ENCODE measurements at places on chromosomes 13 and 19.

DNA sequence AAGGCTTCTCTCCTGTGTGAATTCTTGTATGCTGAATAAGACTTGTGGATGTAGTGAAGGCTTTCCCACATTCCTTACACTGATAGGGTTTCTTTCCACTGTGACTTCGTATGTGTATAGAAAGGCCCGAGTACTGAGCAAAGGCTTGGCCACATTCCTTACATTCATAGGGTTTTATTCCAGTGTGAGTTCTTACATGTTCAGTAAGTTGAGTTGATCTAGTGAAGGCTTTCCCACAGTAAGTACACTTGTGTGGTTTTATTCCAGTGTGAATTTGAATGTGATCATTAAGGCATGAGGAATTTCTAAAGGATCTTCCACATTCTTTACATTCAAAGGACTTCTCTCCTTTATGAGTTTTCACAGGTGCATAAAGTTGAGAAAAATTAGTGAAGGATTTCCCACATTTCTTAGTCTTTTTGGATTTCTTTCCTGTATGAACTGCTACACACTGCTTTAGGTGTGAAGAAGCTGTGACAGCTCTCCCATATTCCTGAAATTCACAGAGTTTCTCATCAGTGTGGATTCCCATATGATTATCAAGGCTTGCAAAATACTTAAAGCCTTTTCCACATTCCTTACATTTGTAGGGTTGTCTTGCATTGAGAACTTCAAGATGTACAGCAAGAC, 10.4 kb downstream of the ZNF561 start:
- DNase-seq = no peak

GRCh38 chr13:33205804-33206221, 79.7 kb downstream of the STARD13 start:
- peak; percentile 52 for DNase-seq

DNA sequence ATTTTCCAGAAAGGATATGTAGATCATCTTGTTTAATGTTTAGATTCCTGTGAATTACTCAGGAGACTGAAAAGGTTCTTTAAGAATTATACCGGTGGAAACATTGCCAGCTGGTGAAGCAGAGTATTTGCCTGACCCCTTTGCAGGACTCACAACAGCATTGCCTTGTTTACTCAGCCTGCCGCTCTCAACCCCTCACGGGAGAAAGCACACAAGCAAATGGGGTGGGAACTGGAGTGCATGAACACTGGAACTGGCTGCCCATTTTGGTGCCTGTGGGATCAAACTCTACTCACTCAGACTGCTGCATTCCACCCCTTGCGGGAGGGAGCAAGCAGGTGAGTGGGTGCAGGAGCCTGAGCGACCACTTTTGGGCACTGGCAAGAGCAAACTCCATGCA, 804.7 kb upstream of the SLITRK1 start:
- DNase-seq = no peak

DNA sequence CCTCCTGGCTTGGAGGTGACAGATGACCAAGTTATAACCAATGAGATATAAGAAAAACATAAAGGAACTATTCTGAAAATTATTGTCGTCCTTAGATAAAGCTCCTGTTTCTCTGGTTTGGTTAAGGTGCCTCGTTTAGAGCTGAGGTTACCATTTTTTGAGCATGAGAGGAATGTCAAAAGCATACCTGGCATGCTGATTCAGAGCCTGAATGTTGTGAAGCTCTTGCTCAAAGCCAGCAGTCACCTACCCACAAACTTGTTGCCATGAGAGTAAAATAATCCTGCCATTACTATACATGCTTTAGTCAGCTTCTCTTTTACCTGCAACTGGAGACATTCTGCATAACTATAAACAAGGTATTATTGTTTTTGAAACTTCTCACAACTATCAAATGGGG, 1116.2 kb downstream of the DIAPH3 start:
- DNase-seq = no peak

DNA sequence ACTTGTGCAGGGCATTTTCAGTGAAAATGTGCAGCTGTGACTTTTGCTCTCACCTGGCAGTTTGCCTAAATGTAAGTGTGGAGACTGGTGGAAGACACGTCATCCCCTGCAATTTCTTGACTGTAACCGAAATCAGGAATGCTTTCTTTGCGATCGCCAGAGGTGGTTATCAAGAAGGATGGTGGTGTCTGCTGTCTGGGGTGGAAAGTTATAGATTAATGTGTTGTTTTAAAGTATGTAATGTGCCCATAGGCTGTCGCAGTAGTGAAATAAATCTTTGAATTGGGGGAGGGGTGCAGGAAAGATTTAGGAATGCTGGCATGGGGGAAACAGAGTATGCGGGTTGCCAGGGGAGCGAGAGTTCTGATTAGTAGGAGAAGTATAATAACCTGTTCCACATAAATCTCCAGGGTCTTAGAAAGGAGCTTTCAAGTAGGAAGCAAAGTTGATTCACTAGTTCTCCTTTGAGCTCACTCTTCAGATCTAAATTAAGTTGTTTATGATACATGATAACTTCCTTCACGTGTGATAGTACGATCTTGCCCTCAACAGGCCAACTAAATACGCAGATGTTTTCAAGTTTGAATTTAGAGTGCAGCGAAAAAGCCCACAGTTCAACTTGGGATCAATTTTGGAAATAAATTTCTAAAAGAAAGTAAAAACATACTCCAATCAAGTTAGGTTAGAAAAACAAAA, 1520.0 kb upstream of the SLC10A2 start:
- peak; percentile 89 for DNase-seq

GRCh38 chr19:6109947-6110346, 353 bp downstream of the RFX2 start:
- no peak for DNase-seq

DNA sequence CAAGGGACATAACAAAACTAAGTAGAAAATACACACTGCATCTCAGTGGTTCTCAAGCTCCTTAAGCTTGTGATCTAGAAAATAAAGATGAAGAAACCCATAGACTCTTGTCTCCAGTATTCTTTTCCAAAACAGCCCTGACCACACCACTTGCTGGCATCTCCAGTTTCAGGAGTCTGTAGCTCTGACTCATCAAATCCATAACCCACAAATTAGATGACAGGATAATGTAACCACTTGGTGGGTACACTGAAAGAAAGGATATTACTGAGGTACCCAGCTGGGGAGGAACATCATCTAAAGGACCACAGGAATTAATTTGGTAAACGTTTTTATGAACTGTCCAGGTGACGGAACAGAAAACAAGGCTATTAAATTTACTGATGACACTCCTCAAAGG, 214.7 kb downstream of the VWA8 start:
- peak; percentile 40 for DNase-seq

GRCh38 chr19:3367628-3368440, 1.5 kb downstream of the NFIC start:
- no peak for DNase-seq

DNA sequence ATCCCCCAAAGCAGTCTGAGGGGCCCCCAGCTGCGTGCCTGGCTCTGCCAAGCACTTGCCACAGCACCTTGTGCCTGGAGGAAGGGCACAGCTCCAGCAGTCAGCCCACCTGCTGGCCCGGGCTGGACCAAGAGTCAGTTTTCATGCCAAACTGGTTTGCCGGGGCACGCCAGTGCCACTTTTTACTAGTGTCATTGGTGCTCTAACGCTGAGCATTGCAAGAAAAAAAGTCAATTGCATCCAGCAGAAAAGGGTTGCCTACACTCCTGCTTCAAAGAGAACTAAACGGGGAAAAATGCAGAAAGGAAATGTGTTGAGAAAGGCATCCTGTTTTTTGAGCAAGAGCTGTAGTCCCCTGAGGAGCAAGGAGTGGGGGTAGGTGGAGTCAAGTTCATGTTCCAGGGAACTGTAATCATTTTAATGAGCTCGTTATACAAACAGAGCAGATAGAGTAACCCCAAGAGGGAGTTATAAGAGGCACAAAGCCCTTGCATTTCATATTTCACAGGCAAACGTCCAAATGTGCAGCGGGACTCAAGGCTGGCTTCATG, 68.4 kb downstream of the F2RL3 start:
- peak; percentile 76 for DNase-seq

DNA sequence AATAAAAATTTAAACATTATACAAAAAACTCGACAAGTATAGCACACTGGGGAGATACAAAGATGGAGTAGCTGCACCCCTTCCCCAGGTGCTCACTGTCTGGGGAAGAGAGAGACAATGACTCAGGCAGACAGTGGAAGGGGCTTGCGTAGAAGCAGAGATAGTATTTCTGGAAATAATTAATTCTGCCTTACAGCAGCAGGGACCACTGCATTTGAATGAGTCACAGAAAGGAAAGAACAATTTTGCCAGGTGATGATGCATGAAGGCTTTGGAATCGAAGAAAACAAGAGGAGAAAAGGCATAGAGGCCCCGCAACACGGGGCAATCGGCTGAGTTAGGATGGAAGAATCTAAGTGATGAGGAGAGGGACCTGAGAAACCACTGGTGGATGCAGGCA, 447.4 kb downstream of the EFNB2 start:
- DNase-seq = no peak

GRCh38 chr13:39025433-39025839, 12.5 kb downstream of the PROSER1 start:
- no peak for DNase-seq

DNA sequence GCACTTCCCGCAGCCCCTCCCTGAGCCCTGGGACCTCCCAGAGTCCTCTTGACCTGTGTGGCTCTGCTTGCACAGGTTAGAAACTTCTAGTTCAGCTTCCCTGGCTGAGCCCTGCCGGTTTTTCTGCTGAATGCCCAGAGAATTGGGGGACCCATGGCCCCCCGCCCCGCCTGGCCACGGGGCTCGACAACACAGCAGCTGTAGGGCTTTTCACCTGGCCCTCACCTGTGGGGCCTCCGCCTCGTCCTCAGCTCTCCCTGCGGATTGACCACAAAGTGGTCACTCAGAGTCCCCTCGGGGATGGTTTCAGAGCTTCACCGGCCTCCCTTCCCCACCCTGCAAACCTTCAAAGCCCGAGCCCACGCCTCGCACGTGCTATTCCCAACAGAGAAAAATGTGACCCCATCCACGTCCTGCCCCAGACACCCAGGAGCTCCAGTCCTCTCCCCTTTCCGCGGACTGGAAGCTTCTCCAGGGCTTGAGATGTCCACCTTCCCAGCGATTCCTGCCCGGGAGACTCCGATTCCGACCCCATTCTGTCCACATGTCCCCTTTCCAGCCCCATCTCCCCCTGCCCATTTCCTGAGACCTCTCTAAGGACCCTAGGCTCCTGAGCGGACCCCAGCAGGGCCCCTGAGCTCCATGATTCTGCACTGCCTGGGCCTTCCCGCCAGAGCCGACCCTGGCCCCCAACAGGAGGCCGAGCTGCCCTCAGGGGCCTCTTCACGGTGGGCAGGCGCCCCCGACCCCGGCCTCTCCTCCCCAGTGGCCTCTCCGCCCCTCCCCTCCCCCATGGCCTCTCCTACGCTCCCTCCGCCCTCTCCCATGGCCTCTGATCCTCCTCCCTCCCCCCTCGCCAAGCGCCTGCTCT, 41.9 kb downstream of the ANKRD10 start:
- no peak for DNase-seq

DNA sequence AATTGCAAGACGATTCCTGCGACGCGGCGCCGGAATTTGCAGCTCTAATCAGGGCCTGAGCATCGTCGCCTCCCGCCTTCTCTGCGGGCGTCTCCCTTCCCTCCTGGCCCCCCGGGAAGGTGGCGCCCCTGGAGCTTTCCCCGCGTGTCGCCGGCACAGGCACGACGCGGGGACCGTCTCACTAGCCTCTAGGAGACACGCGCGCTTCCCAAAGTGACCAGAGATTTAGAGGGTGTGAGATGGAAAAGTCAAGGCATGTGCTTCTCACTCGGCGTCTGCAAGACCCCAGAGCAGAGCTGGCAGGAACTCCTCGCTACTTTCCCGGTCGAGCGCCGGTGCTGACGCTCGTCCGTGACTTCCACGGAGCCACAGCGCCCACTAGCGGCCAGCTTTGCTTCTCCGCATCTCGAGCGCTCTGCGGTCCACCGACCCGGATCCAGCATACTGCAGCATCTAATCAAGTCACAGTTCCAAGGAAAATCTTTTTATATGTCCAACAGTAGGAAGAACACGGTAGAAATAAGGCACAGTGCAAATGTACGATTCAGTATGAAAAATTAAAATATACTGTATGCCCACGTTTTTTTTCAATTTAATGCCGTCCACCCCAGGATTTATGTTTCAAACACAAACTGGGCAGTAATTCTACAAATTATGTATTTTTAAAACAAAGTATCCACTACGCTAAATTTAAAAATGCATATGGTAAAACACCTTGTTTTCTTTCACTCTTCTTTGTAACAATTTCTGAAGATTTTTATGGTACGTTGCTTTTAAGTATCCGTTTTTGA, 977 bp upstream of the EFNB2 start:
- peak; percentile 91 for DNase-seq

- DNase-seq = no peak
These were observed 14.3 kb downstream of the IGSF23 start for GRCh38 chr19:44627631-44628030.

- no peak for DNase-seq
These were observed 19.7 kb downstream of the VRK3 start for GRCh38 chr19:50005428-50005827.

GRCh38 chr19:17001603-17002183, 24.9 kb downstream of the CPAMD8 start:
- DNase-seq = no peak

DNA sequence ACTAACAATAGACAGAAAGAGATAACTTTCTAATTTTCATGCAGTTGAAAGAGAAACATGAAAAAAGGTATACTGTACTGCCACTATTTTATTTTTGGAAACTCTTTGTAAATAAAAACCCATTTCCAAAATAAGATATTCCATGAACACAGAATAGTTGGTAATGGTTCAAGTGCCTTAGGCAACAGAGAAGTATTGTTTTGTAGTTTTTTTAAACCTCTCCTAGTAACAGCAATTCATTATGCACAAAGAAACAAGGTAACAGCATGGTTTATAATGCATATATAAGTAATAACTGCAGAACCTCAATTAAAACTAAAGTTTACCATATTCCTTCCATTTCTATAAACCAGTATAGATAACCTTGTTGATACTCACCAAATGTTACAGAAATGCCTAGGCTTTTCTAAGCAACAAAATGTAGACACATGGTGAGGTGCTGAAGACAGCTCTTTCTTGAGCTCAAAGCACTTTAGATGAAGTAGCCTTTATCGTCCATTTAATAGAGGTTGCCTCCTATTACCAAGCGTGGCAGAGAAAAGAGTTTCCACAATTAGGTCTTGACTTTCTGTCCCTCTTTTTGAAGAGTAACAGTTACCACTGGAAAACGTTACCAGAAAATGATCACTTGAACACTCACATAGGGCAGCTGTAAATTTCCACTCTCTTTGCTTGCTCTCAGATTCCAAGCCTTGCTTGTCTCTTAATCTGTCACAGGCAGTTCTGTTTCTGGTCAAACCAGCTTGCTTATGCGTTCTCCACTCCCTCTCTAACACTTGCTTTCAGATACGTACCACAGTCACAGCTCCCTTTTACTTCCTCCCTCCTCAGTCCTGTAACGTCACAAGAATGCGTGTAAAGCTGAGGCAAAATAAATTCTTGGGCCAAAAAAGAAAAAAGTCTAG, 42.9 kb downstream of the CAB39L start:
- peak; percentile 70 for DNase-seq

GRCh38 chr13:110576070-110576394, 14.5 kb upstream of the RAB20 start:
- DNase-seq = no peak

- peak; percentile 29 for DNase-seq
These were observed 685 bp downstream of the VWA8 start for GRCh38 chr13:41960211-41960636.

- DNase-seq = no peak
These were observed 8.3 kb downstream of the IRS2 start for GRCh38 chr13:109778102-109778542.

Data from fibroblast of pulmonary artery (primary cell).